Hematopoietic multipotent progenitor cell treated with erythropoietin and hydrocortisone succinate and interleukin-3 and kit ligand, for 17 days (in vitro differentiated cells): ENCODE measurements at places on chromosomes 1 and 21.

DNA sequence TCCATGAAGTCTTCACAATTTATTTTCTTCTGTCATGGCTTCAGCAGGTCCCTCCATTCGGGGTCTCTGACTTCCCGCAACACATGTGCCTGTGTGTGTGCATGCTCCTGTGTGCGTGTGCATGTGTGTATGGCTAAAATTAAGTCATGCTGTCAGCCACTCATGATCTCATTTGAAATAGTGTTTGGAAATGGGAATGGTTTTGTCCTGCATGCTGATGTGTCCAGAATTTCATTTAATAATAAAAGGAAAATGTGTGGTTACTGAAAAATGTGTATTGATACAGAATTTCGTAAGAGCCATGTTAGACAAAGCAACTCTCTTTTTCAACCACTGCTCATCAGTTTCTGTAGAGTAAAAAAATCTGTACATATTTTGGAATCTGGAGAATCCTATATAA lies 123.8 kb upstream of the PRDX6 start:
- no peak for DNase-seq

DNA sequence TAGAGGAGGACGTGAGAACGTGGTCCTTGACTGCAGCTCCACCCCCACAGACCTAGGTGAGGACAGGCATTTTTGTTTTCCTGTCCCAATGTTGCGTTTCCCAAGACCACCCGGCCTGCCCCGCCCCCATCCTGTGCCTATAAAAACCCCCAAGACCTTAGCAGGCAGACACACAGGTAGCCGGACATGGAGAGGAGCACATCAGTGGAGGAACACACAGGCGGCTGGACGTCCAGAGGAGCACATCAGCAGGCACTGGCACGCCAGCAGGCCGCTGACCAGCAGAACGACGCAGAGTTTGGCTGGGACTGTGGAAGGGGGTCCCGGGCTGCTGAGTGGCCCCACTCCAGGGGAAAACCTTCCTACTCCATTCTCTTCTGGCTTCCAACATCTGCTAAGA lies 12.7 kb upstream of the HMGCL start:
- DNase-seq, result no peak

DNA sequence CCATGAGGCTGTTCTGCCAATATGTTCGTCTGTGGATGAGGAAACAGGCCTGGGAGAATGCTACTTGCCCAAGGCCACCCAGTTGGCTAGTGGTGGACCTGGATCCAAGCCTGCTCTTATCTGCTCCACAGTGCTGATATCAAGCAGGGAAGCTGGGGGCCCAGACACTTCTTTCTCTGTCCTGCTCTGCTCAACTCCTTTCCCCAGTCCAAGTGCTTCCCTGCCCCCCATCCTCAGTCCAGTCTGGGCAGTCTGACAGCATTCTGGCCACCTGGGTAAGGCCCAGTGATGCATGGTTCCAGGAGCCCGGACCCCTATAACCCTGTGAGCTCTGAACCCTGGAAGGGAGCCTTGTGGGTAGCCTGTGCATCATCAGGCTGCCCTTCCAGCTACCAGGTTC lies 4.2 kb upstream of the PAQR7 start:
- no peak for DNase-seq

DNA sequence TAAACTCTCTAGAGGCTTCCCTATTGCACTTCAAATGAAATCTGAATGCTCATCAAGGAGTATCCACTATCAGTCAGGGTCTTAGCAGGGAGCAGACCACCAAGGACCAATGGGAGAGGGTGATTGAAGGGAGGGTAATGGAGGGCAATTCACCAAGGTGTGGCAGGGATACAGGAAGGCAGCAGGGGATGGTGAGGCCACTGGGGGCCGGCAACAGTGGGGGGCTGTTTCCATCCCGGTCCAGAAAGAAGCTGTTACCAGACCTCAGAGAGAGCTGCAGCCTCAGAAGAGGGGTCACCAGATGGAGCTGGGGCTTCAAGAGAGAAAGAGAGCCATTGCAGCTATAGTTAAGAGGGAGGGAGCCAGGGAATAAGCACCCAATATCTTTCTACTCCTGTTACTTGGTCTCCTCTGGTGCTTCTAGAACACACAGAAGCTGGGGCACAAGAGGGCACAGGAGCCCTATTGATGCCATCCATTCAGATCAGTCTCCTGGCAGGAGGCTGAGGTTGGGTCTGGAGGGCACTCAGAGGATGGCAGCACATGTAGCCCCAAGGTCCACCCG lies 417.6 kb downstream of the PTPRU start:
- DNase-seq, result no peak

DNA sequence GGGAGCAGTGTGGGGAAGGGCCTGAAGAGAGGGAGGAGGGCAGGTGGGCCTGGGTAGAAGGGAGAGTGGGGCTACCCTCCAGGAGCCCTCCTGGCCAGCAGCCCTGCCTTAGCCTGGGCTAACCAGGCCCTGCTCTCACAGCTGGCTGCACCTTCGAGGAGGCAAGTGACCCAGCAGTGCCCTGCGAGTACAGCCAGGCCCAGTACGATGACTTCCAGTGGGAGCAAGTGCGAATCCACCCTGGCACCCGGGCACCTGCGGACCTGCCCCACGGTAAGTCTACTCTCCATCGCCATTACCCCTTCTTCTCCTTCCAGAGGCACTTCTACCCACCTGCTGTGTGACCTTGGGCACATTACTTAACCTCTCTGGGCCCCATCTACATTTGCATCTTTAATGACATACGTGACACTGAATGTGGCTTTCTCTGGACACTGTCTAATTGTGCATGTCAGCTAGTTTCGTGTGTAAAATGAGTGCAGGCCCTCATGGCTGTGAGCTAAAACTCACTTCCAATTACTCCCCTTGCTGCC lies 18.9 kb downstream of the PTPRU start:
- DNase-seq, result no peak
